ENCODE measurements at places on chromosomes 16 and 17. TPM values are rescaled to one million over a fixed set of nuclear protein-coding genes. Genes with fewer than 3 reads are reported as not detected.

Gene ARL17B
- 10.6 TPM for total RNA-seq

Gene CCL8
- not detected for total RNA-seq

Gene KRTAP3-2
- not detected for total RNA-seq

Gene TIMP2
- 187 TPM for total RNA-seq

Gene CHST4
- total RNA-seq = not detected

Gene CHRNE
- total RNA-seq = 0.43 TPM

Gene VAT1L
- total RNA-seq = 3.3 TPM

Gene GHDC
- 0.26 TPM for total RNA-seq

Measured in astrocyte (in vitro differentiated cells and primary cell).